ENCODE measurements at places on chromosomes 1 and 21.

DNA sequence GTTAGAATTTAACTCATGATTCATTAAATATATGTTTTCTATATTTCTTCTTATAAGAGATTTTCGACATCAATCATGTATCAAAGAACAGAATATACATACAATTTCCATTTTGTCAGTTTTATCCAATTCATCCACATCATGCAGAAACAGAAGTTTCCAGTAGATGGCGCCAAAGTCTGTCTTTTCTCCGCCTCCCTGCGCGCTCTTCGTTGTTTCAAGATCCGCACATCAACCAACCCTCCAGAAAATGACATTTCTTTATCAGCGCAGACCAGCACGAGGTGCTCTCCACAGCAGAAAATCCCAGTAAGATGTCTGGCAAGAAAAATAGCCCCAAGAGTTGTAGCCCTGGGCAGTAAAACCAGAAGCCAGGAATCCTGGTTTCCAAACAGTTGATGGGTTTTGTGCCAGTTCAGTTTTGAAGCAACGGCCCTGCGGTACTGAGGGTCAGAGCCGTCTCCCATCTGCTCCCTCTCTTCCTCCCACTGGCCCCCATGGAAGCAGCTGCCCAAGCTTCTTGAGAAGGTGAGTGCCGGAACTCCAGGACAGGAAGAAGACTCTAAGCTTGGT is 38.6 kb upstream of the GPR137B start:
- DNase-seq: peak; percentile 27

GRCh38 chr1:221711063-221711577 is 30.8 kb downstream of the DUSP10 start:
- DNase-seq: no peak

- no peak for DNase-seq
Measured at GRCh38 chr1:183304440-183305107, 113.6 kb downstream of the NMNAT2 start.

GRCh38 chr1:97412737-97413136 is 508.1 kb downstream of the DPYD start:
- DNase-seq: no peak

DNA sequence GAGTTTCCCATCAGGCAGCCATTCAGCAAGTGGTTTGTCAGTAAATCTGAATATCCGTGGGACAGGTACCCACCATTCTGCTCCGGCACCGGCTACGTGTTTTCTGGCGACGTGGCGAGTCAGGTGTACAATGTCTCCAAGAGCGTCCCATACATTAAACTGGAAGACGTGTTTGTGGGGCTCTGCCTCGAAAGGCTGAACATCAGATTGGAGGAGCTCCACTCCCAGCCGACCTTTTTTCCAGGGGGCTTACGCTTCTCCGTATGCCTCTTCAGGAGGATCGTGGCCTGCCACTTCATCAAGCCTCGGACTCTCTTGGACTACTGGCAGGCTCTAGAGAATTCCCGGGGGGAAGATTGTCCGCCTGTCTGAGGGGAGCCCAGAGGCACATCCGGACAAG is 48.4 kb downstream of the B3GALT5 start:
- no peak for DNase-seq

DNA sequence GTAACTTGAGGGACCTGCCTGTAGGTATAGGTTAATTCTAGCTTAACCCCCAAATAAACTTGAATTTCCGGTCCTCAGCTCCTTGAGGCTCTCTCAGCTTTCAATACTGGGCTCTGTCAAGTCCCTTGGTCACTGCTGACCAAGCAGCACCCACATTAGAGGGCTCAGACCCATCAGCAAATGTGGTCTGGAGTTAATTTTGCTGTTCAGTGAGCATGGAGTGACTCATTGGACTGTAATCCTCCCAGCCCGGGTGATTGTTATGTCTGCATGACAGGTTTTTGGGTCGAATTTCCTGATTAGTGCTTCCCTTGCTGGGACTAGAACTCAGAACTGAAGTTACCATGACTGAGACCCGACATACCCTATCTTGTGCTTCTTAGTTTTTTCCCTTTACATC is 130.6 kb downstream of the URB2 start:
- DNase-seq: no peak

DNA sequence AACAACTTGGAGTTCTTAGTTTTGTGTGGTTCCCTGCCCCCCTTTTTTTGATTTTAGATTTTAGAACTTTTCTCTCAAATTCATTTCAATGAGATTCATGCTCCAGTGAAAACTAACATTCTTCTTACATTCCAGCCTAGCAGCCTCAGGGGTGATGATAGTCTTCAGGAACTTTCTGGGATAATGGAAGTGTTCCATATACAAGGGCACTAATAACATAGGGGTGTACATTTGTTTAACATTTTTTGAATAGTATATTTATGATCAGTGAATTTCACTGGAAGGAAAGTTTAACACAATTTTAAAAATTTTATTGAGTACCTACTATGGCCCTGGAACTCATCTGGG is 61.4 kb upstream of the ZNF648 start:
- DNase-seq: no peak

- no peak for DNase-seq
Measured at GRCh38 chr1:2104621-2105427, 54.6 kb downstream of the PRKCZ start.

DNA sequence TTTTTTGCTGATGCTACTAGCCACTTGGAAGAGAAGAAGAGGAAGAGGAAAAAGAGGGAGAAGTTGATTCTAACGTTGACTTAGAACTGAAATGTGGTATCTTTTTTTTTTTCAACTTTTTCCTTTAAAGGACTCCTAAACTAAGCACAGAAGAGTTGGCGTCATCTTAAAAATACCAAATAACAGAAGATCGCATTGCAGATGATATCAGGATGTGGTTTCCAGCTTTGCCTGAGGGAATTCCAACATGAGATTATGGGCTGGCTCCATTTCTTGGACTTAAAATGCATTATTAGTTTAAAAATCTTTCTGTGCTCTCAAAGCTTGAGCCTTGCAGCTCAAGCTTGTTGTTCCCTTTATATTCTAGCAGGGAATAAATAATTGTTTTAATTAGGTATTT is 29.8 kb downstream of the WDR3 start:
- DNase-seq: no peak

DNA sequence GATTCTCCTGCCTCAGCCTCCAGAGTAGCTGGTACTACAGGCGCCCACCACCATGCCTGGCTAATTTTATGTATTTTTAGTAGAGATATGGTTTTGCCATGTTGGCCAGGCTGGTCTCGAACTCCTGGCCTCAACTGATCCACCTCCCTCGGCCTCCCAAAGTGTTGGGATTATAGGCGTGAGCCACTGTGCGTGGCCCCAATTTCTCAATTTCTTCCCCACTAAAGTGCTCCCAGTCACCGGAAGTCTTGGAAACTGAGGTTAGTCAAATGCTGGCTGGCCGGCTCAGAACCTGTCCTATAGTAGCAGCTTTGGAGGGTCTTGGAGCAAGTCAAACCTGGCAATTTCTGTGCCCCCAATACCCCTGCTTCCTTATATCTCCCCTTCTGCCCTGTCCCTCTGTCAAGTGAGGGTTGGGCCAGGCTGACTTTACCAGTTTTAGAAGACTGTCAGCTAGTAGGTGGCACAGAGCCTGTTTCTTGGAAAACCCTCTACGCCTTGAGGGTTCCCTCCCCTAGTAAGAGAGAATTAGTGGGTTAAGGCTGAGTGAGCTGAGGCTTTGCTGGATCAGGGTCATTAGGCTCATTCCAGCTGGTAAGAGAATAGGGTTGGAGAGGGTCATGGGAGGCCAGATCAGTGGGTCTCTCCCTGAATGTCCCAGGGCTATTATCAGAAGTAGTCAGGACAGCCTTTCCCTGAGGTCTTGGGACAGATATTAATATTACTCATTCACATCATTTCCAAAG is 8.3 kb upstream of the EPB41 start:
- DNase-seq: no peak

GRCh38 chr1:9069326-9070100 is at the start of gene SLC2A5:
SLC2A5 (minus strand) TSS chr1:9069635; CDS start chr1:9069536, 99 bp downstream.
- no peak for DNase-seq

GRCh38 chr1:3481836-3482375 is 27.4 kb downstream of the ARHGEF16 start:
- no peak for DNase-seq

- DNase-seq: peak; percentile 51
Measured at GRCh38 chr21:43975469-43976098, 36.5 kb upstream of the TRAPPC10 start.
